ENCODE measurements at places on chromosomes 7 and 10. TPM values are rescaled to one million over a fixed set of nuclear protein-coding genes. Genes with fewer than 3 reads are reported as not detected.

SPDYE16 gene
- not detected for total RNA-seq

SLIT1 gene
- 2.9 TPM for total RNA-seq

NKX1-2 gene
- not detected for total RNA-seq

GRM3 gene
- 0.55 TPM for total RNA-seq

SP8 gene
- not detected for total RNA-seq

AKR1C8 gene
- total RNA-seq, result not detected

Measured in stomach (tissue), 19 donors.